ENCODE measurements at places on chromosomes 2 and 18. TPM values are rescaled to one million over a fixed set of nuclear protein-coding genes. Genes with fewer than 3 reads are reported as not detected.

The DNMT3A gene
- 8.0 TPM for total RNA-seq

The UGT1A10 gene
- total RNA-seq = not detected

The IL37 gene
- total RNA-seq = not detected

The ACKR3 gene
- total RNA-seq = 0.29 TPM

The DLGAP1 gene
- not detected for total RNA-seq

The GAREM1 gene
- 21.4 TPM for total RNA-seq
